ENCODE measurements at places on chromosomes 5 and 9.

GRCh38 chr9:138063033-138063432 is 185.5 kb downstream of the CACNA1B start:
- no peak for DNase-seq

DNA sequence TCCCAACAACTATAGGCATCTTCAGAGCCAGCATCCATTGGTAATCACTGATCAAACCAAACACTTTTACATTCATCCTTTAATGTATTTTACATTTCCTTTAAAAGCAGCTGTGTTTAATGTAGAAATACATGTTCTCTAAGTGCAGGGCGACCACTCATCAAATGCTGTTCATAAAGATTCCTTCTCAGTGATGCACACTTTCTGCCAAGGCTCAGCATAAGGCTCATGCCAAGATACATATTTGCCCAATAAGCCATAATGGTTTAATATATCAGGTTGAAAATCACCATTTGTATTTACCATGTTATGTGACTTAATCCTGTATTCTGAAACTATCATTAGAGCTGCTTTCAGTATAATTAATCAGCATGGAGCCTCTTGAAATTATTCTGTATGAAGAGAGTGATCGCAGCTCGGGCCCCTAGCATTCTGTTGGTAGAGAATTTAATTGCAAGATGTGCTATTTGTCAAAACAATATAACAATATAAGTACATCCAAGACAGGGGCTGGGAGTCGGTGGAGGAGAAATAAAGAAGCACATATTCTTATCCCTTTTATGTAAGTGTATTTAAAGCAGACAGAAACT is 267.5 kb downstream of the EBF1 start:
- no peak for DNase-seq

DNA sequence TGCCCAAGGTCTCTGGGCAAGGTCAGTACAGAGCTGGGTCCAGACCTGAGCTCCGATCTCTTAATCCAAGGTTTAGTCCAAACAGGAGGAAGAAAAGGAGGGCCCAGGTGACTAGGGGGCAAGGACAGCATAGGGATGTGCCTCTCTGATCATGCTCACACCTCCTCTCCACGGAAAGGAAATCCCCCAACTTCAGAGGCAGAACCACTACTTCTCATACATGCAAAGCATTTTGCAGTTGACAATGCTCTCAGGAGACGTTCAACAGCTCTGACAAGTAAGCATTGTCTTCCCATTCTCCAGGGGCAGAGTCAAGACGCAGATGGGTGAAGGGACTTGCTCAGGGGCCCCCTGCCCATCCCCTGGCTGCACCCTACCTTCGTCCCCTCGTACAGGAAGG is 8.7 kb upstream of the CORO2A start:
- no peak for DNase-seq

DNA sequence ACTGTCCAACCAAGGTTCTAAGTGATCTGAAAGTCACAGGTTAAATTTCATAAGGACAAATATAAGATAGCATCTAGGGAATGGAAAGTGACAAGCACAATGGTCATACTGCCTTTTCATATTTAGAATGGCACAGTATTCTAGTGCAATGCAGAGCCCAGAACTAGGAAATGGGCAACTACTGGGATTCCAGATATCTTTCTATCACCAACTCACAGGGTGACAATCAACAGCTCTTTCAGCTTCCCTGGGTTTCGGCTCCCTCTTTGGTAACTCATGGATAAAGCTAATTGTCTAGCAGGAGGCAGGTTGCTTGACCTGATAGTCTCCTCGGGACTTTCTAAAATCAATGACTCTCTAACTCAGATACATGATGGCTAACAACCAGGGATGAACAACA is 60.4 kb downstream of the NR3C1 start:
- DNase-seq = no peak

GRCh38 chr5:137595396-137596079 is 96.4 kb upstream of the SPOCK1 start:
- no peak for DNase-seq

- no peak for DNase-seq
Observed at GRCh38 chr5:91048073-91048472, 335.0 kb downstream of the ARRDC3 start.

GRCh38 chr9:12838546-12838945 is 63.7 kb downstream of the LURAP1L start:
- no peak for DNase-seq

DNA sequence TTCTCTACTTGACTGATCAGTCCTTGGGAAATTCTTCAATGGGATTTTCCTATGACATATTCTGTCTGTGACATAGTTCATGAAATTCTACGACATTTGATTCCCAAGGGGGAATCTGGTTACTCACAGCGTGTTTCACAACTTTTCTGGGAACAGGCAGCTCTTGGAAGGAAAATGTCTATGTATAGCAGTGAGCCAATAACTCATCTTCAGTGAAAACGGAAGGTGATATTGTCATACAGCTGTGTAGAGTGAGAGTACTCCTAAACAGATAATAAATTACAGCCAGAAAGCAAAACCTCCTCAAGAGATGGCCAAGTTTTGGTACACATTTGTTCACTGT is 91.4 kb downstream of the C9orf152 start:
- DNase-seq = peak; percentile 88

GRCh38 chr5:68970617-68971016 is 123.2 kb upstream of the SLC30A5 start:
- no peak for DNase-seq

GRCh38 chr5:96743805-96744204 is 63.9 kb downstream of the ERAP1 start:
- DNase-seq = no peak

DNA sequence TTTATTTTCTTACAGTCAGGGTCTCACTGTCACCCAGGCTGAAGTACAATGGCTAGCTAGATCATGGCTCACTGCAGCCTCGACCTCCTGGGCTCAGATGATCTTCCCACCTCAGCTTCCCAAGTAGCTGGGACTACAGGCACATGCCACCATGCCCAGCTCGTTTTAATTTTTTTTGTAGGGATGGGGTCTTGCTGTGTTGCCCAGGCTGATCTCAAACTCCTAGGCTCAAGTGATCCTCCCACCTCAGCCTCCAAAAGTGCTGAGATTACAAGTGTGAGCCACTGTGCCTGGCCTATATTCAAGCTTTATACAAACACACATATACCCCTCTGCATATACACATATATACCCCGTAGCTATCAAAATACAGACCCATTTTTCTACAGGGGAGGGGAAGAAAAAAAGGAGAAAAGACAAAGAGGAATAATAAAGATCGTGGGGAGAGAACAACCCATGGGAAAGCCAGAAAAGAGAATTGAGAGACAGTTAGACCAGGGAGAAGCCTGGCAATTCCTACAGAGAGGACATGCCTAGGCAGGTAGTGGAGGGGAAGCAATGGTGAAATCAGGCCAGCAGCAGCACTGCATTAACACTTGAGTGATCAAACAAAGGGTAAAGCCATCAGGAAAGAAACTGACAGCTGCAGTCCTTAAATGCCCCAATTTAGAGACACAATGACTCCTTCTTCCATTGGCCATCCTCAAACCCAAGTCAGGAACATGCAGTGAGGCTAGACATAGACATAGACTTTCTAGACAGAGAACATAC is 102.7 kb downstream of the EFNA5 start:
- no peak for DNase-seq

DNA sequence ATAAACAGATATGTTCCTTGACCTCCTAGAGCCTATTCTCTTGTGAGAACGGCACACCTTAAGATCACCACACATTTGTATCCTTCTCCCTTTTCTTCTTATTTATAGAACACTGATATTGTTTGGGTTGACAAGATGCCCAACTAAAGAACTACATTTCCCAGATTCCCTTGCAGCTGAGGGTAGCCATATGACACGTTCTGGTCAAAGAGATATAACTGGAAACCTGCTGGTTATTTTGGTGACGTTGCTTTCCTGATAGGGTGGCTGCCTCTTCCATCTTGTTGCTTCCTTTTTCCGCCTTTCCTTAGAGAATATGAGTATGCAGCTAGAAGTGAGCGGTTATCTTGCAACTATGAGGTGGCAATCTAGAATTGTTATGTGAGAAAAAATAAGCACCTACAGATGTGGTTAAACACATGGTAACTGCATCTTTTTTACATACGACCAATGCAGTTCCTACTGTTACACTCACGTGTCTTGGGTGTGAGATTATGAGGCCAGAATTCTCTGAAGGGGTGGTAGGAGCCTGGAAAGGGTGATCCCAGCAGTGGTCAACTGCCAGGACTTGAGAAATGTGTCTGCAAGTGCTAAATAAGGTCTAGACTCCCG is 72.9 kb downstream of the SEC61B start:
- no peak for DNase-seq

- DNase-seq = no peak
Observed at GRCh38 chr9:71941998-71942567, 30.6 kb downstream of the C9orf85 start.

GRCh38 chr5:171477101-171477500 is 57.7 kb downstream of the FGF18 start:
- DNase-seq = no peak

GRCh38 chr9:95366731-95367325 is 49.3 kb upstream of the FANCC start:
- DNase-seq = no peak

DNA sequence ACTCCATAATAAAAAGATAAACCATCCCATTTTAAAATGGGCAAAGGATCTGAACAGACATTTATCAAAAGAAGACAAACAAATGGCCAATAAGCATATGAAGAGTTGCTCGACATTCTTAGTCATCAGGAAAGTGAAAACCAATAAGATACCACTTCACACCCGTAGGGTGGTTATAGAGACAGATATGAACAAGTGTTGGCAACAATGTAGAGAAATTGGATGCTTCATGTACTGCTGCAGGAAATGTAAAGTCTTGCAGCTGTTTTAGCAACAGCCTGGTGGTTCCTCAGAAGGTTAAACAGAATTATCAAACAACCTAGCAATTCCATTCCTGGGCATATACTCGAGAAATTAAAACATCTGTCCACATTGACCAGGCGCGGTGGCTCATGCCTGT is 42.5 kb downstream of the GTF3C4 start:
- DNase-seq = no peak

DNA sequence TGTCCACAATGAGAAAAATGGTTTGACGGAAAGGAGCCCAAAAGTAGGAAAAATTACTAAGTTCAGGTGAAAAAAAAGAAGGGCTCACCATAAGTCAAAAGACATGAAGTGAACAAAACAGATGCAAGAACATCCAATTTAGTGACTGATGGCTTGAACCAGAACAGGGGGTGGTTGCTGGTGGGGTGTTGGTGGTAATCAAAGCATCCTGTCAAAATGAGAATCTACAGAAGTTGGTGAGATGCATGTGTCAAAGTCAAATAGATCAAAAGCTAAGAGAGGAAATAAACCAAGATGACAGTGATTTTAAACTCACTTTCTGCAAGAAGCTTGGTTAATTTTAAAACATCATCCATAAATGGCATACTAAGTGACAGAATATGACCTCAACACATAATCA is 117.4 kb downstream of the MLLT3 start:
- no peak for DNase-seq

DNA sequence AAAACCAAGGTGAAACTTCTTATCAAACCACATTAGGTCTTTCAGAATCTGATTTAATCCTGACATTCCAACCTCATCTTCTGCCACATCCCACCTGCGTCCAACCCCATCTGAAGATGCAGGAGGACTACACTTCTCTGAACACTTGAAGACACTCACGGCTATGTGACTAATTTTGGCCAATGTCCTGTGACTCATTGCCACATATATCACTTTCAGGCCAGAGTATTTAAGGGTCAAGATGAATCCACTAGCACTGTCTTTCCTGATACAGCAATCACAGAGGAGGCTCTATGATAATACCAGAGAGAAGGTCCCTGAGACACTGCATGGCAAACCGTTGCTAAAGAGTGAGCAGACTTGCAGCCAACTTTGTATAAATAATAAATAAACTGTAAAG is 323.4 kb downstream of the NR2F1-AS1 start:
- DNase-seq = no peak

DNA sequence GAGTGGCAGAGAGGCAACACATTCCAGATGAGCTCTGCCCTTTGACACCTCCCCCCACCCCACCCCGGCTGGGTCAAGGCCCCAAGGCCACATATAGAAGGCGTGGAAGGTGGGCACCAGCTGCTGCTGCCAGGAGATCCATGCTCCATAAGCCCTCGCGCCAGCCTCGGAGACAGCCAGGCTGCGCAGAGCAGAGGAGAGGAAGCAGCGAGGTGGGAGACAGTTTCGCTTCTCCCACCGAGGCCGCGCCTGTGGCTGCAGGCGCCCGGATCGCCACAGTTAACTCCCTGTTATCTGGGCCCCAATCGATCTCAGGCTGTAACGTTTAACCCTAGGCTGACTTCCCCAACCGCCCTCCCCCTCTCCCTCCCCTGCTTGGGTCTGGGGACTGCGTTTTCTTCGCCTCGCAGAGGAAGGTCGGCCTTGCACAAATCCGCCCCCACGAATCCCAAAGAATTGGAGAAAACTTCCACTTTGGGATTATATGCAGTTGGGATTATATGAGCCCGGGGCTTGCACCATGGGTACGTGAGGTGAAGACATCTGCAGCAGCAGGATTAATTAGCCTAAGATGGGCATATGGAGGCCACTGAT is 1.1 kb upstream of the CXXC5 start:
- DNase-seq = no peak

- no peak for DNase-seq
Observed at GRCh38 chr5:39076757-39077728, 2.8 kb upstream of the RICTOR start.

DNA sequence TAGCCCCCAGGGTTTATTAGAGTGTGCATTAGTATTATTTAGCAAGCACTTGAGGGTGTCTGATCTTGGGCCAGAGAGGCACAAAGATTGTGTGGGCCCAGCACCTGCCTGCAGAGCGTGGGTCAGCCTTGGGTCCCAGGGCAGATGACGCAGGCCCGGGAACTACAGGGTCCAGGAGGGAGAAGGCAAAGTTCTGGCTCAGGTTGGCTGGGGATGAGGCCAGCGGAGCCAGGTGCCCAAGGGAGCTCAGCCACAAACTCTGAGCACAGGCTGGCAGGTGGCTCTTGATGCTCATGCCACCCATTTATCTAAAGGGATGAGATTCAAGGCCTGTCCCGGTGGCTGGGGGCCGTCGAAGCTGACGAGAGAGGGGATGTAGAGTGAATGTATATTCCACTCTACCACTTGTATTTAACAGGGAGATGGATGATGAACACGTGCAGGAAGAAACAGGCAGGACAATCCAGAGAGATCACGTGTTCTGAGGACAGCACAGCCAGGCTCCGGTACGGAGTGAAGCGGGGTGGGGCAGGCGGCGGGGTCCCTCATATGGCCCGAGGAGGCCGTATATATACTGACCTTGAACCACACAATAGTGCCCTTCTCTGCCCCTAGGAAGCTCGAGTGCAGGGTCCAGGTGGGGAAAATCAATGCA is 818 bp upstream of the OBP2A start:
- DNase-seq = no peak

GRCh38 chr5:142946547-142947426 is 176.6 kb downstream of the ARHGAP26 start:
- DNase-seq = no peak

DNA sequence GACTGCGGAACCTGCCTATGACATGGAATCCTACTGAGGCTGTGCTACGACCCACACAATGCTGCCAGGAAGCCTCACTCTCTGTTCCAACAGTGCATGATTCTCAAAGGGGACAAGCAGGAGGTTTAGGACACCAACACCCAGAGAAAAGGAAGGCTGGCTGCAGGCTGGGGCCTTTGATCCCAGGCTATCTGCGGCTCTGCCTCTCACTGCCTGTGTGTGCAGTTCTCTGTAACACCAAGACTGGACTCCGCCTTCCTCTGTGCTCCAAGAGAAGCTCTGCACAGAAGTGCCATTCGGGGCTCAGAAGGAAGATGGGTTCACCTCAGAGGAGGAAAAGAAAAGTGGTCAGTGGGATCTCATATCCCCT is 20.5 kb downstream of the ANKH start:
- DNase-seq = no peak

GRCh38 chr5:118208031-118208453 is 780.3 kb downstream of the DTWD2 start:
- DNase-seq = no peak

- DNase-seq = no peak
Observed at GRCh38 chr5:26921439-26921838, 116.9 kb downstream of the CDH9 start.

Measured in fibroblast of skin of left biceps (primary cell).